ENCODE measurements at places on chromosomes 2 and 18.

- no peak for DNase-seq
Observed at GRCh38 chr2:165251366-165251765, 12.2 kb downstream of the SCN2A start.

DNA sequence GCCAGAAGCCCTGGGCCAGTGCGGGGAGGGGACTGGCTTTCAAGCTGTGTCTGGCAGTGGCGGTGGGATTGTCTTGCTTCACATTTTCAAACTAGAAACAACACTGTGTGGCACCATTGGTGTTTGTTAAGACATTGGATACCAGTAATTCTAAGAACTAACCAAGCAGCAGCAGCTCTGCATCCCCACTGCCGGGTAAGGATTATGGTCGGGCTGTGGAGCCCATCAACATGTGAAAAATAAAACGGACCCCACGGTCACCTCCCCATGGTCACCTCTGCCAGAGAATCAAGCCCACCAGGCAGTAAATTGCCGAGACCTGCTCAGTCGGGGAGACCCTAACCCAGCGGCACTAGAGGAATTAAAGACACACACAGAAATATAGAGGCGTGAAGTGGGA is 65.3 kb downstream of the C18orf63 start:
- DNase-seq = no peak

GRCh38 chr2:47864566-47864965 is 41.7 kb downstream of the FBXO11 start:
- no peak for DNase-seq

DNA sequence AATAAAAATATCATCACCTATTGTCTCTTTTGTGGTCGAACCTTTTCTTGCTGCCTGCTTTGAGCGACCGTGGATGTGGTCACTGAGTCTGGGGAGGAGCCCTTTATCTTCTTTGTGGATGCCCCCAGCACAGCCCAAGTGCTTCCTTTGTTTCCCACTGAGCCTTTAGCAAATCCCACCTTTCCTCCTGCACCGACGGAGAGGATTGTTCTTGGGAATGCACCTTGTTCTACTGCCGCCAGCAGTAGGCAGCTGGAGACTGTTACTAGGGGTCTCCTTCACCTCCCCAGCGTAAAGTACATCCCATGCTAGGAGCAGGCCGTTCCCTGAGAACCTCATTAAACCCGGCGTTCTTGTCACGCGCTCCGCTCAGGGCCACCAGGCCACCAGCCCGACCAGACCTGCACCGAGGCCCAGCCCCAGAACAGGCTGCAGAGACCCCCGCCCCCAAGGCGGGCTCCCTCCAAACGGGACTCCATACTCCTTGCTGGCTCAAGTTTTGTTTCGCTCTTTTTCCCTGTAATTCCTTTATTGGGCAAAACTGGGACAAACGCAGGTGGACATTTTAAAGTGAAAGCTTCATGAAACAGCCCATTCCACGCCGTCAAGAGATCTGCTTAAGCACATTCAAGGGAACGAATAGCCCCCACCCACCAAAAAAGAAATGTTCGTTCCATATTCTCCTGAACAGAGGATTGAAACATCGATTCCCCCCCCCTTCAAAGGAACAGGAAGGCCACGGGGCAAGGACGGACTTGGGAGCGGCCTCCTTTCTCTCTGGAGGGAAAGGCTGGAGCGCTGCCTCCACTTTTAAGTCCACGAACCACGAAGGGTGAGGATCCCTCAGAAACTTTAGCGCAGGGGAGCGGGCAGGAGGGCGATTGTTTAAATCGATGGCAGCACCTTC is 1.1 kb upstream of the MAT2A start:
- peak; percentile 34 for DNase-seq

GRCh38 chr2:207385076-207385475 is 144.7 kb upstream of the CREB1 start:
- no peak for DNase-seq

- no peak for DNase-seq
Observed at GRCh38 chr18:6659963-6660725, 69.4 kb upstream of the ARHGAP28 start.

- no peak for DNase-seq
Observed at GRCh38 chr2:50556502-50556901, 475.4 kb downstream of the NRXN1 start.

DNA sequence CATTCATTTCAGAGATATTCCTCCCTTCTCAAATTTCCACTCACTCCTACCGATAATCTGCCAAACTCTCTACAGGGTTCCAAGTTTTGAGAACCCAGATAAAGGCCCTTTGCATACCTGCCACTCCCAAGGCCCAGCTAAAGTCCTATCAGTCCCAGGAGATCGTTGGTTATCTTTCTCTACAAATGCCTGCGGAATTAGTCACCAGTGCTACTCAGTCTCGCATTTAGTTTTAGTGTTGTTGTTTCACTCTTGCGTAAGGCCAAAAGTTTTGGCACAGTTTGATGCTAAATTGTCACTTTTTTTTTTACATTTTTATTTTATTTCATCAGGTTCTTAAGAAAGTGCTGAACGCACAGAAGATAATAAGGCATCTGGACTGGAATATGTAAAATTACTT is 29.2 kb upstream of the SETBP1 start:
- DNase-seq = peak; percentile 62

DNA sequence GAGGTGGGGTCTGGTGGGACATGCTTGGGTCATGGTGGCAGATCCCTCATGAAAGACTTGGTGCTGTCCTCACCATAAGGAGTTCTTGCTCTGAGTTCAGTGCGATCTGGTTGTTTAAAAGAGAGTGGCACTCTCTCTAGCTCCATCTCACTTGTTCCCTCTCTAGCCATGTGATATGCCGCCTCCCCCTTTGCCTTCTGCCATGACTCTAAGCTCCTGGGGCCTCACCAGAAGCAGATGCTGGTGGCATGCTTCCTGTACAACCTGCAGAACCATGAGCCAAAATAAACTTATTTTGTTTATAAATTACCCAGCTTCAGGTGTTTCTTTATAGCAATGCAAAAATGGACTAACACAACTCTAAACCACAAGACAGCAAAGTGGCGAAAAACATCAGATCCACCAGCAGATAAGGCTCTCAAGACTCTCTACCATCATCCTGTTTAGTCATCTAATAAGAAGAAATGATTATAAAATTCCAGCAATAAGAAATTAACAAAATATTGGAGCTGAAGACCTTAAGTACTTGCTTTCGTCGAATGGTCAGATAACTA is 75.5 kb downstream of the OLA1 start:
- DNase-seq = no peak

DNA sequence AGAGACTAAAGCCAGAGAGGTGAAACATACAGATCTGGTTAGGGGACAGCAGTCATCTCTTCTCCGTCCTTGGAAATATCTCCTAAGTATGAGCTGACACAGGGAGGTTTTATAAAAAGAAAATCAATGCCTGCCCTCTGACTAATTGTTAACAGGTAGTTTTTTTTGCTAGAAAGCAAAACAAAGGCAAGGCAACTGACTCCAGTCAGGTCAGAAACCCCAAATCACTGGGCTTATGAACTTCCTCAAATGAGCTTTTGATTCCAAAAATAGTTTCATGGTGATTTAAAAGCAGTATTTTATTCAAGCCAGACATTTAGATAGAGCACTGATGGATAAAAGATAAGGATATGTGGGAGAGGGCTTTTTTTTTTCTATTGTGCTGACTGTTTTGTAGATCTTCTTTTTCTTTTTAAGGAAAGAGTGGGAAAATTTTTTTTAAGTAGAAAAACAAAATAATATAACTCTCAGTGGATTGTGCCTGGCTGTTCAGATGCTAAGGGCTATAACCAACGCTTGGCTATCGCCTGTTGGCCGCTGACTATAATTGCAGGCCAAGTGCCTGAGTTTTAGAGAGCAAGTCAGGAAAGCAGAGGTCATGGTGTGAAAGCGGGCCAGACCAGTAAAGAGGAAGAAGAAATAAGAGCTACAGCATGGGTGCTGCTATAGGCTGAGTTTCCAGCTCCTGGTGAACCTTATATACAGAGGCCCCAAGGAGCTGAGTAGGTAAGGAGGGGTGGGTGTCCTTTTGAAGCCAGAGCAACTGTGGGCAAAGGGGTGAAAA is 44.9 kb downstream of the MRPL35 start:
- no peak for DNase-seq

GRCh38 chr18:50956116-50956515 is 11.7 kb upstream of the ELAC1 start:
- peak; percentile 13 for DNase-seq

DNA sequence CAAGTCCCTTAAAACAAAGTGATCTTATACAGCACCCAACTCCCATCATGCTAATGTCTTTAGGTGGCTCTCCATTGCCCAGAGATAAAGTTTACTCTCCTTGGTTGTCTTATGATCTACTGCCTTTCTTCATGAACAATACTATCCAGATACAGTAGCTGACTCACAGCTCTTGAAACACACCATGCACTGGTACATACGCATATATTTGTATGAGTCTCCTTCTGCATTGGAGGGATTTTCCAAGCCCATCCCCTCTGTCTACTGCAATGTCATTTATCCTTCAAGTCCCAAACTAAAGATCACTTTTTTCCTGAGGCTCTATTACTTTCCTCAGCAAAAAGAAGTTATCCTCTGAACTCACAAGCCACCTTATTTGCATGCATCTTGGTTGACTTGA is 84.7 kb upstream of the LRATD1 start:
- no peak for DNase-seq

GRCh38 chr2:128345436-128346165 is 26.9 kb upstream of the HS6ST1 start:
- no peak for DNase-seq

All from amniotic epithelial cell (primary cell).